Stimulated activated CD4-positive, alpha-beta T cell treated with anti-CD3 and anti-CD28 coated beads, Interleukin-1b, Interleukin-23, amount 100 ng/mL, for 1 hour (primary cell): ENCODE measurements at places on chromosomes 3 and 15.

GRCh38 chr3:87833039-87833377, 225.8 kb downstream of the CGGBP1 start:
- DNase-seq = no peak

DNA sequence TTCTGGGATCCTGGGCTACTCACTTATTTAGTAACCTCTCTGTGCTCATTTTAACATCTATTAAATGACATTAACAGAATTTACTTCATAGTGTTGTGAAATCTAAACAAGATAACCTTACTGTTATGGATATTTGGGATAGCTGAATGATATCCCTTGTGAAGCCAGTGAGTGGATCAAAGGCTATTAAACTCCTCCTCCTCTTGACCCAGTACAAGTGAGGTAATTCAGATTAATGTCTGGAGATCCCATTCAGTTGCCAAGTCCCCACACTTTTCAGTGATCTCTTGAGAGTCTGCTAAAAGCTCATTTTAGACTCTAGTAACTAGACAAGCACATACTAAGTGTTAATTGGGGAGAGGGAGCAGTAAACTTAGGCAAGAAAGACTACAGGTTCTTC, 2.5 kb upstream of the ANKRD28 start:
- DNase-seq = no peak

DNA sequence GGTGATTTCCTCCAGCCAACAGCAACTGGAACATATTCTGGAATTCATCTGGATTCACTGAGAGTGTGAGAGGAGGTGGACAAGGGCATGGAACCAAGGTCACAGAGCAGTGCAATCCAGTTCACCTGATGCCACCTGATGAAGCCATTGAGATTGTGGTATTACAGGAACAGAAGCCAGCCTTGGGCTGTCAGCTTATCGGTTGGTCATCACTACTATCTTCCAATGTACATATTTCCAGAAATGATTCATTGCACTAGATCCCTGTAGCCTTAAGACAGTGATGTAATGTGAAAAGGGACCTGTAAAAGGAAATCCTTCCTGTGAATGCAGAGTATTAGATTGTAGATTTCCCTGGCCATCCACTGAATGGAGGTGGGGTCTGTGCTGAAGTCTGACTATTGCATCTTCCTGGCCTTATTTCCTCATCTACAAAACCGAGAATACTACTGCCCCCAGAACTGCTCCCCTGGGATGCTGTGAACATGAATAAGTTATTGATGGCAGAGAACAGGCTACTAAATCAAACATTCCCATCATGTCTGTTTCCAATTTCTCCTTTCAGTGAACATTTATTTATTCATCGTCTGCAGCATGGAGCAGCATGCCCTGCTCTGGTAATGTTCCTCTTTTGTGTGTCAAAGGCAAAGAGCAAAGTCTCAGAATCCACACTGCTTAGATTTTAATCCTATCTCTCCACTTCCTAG, 47.4 kb upstream of the TPM1 start:
- DNase-seq = no peak

DNA sequence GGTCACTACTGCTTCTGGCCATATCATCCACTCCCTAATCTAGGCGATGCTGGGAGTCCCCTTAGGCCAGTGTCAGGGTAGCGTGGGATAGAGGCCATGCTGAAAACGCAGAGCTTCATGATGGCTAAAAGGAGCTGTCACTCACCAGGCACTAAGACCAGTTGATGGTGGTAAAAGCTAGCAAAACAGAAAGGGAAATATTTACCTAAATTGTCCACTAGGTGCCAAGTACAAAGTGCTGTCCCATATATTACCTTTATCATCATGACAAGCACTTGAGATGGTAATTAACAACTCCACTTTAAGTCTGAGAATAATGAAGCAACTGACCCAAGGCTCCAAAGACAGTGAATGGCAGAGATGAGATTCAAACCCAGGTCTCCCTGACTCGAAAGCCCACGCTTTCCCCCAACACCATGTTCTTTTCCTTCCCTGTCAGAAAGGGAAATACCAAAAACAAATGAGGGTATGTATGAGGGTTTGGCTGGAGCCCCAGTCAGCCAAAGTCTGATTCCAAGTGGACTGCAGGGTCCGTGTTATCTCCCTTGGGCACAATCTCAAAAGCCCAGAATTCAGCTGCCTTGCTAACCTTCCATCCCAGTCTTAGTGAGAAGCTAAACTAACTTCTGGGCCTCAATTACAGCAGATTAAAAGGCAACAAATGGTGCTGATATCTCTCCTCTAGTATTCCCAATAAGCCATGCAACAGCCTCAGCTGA, 84.7 kb downstream of the RBPMS2 start:
- no peak for DNase-seq

- no peak for DNase-seq
These were observed 6.6 kb downstream of the PARL start for GRCh38 chr3:183878071-183878470.

GRCh38 chr3:48180021-48180420, 8.2 kb downstream of the CDC25A start:
- DNase-seq = no peak

GRCh38 chr15:69804786-69805185, 292.9 kb downstream of the TLE3 start:
- no peak for DNase-seq
